ENCODE measurements at places on chromosomes 2 and 18.

DNA sequence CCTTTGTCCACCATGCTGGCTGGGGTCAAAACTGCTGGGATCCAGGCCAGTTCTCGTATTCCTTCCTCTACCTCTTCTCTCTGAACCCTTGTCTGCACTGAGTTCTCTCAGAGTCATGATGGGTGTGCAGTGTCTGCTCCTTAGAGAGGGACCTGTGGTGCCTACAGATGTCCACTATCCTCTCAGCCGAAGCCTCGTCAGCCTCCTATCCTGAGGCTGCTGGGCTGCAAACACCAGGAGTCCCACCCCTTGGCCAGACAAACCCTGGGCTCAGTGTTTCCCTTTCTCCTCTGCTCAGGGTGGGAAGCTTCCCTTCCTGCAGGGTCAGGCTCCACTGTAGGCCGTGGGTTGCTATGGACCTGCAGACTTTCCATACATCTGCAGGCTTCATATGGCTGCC is 2.3 kb downstream of the INPP5D start:
- DNase-seq = no peak

DNA sequence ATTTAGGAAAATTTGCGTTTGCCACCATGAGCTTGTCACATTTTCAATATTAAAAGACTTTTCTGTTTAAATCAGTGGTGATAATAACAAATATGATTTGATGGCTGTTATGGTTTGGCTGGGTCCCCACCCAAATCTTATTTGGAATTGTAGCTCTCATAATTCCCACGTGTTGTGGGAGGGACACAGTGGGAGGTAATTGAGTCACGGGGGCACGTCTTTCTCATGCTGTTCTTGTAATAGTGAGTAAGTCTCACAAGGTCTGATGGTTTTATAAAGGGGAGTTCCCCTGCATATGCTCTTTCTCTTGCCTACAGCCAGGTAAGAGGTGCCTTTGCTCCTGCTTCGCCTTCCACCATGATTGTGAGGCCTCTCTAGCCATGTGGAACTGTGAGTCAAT is 83.4 kb upstream of the RGPD4 start:
- no peak for DNase-seq

DNA sequence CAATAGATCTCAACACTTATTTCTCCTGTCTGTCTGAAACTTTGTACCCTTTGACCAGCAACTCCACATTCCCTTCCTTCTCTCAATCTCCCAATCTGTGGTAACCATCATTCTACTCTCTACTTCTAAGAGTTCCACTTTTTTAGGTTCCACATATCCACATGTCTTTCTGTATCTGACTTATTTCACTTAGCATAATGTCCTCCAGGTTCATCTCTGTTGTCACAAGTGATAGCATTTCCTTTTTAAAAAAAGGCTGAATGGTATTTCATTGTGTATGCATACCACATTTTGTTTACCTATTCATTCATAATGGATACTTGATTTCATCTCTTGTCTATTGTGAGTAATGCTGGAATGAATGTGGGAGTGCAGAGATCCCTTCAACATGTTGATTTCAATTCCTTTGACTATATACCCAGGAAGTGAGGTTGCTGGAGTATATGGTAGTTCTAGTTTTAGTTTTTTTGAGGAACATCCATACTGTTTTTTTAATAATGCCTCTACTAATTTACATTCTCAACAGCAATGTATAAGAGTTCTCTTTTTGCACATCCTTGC is 18.8 kb upstream of the MMADHC start:
- DNase-seq = no peak

DNA sequence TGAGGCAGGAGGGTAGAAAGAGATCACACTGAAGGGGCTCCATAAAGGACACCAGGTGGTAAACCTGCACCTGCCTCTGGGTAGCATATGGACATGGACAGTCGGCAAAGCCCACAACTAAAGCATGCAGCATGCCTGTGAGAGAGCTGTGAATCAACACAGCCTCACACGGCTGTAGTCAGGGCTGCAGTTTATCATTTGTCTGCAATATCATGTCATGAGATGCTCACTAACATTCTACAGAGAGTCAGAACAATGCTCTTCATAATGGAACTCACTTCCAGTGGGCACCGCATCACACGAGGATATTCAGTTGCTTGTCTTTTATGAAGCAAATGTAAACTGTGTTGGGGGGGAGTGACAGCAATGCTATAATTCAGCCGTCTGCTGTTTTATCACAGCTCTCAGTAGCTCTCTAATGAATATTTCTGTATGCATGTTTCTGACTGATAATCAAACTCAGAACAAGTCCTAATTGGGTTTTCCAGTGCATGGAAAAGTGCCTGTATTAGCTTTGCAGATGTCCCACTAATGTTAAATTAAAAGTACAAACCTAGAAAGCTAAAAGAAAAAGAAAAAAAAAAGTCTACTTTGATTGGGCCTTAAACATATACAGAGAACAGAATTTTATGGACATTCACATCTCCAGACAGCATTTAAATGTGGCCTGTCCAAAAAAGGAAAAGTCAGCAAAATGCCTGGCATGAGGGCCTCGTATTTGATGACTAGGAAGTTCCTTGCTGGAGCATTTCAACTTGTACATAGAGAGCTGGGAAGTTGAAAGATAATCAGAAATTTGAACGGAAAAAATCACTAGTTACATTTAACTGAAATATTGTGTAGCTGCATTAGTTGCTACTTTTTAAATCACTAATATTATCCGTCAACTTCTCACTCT is 406.1 kb upstream of the SOX11 start:
- DNase-seq = no peak

DNA sequence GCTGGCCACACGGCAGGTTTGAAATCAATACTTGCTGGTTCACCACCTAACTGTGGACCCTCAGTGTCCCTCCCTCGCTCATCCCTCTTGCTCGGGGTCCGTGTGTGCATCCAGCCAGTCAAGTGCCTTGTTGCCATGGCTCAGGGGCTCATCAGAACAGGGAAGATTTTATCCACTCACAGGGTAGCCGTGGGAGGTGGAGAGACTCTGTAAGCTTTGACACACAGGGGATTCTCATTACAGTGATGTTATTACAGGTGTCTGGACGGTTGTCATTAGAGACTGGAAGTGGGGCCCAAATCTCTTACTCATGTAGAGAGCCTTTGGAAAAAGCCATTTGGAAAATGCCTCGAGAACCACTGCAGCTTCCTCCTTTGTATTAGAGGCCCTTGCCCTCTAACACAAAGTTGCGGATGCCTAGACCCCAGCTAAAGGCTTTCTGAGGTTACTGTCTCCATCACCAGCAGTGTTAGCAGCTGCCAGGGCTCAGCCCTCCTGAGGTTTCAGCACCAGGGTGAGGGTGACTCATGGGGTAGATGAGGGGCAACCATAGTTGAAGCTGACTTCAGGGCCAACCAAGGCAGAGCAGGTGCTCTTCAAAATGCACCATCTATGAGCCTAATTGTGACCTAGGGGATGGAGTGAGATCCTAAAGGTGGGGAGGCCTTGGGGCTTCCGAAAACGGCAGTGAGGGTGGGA is 195.6 kb downstream of the CLIP4 start:
- DNase-seq = no peak

DNA sequence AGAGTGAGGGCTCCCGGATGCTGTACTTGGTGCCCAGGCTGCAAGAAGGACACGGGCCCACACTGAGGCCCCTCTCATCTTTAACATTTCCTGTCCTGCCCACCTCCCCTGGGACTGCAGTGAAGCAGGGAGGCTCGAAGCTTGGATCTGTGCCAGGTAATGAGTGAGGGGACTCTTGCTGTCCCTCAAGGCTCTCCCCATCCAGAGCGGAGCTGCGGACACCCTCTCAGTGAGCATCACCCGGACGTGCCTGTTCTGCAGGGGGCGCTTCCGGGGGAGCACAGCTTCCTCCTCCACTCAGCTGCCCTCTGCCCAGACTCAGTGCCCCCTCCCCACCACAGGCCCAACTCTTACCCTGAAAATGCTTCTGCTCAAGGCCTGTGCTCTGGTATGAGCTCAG is 150.0 kb upstream of the MYCN start:
- DNase-seq = no peak

GRCh38 chr2:233643128-233643527 is 6.9 kb downstream of the UGT1A10 start:
- no peak for DNase-seq

DNA sequence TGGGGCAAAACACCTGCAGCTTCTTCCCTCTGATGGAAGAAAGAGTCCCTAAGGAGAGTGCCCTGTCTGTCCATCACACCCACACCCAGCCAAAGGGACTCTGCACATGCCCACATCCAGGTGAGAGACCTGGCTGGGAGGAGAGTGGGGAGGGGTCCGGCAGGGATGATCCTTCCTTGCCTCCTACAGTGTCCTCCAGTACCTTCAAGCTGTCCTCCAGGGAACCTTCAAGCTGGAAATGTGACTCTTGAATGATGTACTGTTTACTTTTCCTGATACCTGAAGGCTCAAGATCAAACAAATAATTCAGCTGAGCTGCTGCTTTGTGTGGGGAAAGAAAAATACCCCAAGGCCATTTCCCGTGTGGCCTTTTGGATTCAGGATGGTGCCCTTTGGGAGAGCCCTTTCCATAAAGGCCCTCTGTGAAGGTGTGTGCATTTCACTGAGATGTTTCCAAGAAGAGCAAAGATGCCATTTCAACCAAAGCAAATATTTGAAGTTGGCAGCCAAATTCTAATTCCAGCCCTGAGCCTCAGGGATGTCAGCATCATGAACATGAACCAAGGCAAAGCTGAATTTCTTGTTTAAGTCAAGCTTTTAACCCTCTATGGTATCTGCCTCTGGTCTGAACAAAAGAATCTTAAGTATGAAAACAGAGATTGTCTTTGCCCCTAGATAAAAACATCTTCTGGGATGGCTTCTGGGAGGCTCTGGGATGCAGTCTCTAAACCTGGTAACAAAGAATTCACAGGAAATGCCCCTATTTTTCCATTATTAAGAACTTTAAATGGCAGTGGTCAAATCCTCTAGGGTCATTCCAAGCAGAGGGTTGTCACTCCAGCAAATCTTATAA is 11.1 kb downstream of the EVA1A start:
- DNase-seq = no peak

GRCh38 chr2:186135686-186136085 is 350.4 kb upstream of the ZC3H15 start:
- DNase-seq = no peak

- peak; percentile 87 for DNase-seq
These were observed at the start of gene RPRM for GRCh38 chr2:153478289-153479261. Gene RPRM, minus strand, starts transcription at chr2:153478762. Its CDS starts 197 bp downstream, at chr2:153478565.

- DNase-seq = no peak
These were observed 7.1 kb upstream of the GALNT3 start for GRCh38 chr2:165801176-165801575.

DNA sequence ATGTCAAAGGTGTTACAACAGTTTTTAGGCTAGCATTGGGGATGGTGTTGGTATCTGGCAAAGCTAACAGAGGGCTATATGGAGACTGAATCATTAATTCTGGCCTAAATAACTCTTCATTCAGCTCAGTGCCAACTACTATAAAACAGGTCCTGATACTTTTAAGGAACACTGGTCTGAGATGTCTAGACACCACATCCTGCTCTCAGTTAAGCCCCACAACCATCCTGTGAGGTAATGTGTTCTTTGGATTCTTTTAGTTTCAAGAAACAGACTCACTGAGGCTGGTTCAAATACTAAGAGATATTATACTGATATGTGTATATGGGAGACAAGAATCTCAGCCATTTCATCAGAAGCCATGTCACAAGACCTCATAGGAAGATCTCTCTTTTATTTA is 14.2 kb upstream of the HK2 start:
- DNase-seq = no peak

GRCh38 chr2:237448171-237448570 is 34.2 kb upstream of the COL6A3 start:
- no peak for DNase-seq

GRCh38 chr2:98601532-98602132 is 6.7 kb downstream of the COA5 start:
- DNase-seq = peak; percentile 9

DNA sequence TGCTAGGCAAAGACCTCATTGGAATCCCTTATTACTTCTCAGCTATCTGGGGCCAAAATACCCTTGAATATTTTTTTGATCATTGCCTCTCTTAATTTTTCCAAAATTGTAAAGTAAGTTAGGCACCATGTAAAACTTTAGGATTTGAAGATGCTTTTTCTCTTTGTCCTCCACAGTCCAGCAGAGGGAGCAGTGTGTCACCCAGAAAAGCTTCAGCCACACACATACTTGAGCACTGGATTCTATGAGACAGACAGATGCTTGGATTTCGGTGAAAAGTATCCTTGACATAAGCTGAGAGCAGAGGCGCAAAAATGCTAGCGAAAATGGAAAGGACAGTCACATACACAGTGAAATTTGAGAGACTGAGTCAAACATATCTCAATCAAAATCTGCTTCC is 74.7 kb upstream of the KCNJ3 start:
- DNase-seq = peak; percentile 9

GRCh38 chr2:59204040-59204439 is 962.9 kb upstream of the FANCL start:
- no peak for DNase-seq

GRCh38 chr2:3631161-3631850 is 26.7 kb upstream of the ALLC start:
- DNase-seq = no peak

- DNase-seq = no peak
These were observed 29.8 kb upstream of the TNS1 start for GRCh38 chr2:218032336-218033171.

DNA sequence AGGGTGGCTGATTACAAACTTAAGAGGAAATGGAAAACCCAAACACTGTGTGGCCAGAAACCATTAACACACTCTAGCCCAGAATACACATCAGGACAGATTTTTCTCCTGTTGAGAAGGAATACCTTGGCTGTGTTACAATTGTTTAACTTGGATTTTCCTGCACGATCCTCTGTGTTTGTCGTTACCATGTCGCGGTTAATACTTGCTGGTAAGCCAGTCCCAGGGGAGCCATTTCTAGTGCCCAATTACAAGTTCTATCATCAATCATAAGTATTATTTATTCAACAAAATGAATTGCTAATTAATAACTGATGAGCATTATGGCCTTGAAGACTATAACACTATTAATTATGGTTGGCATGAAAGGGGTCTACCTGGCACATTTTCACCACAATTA is 146.8 kb downstream of the LNPK start:
- DNase-seq = peak; percentile 17

DNA sequence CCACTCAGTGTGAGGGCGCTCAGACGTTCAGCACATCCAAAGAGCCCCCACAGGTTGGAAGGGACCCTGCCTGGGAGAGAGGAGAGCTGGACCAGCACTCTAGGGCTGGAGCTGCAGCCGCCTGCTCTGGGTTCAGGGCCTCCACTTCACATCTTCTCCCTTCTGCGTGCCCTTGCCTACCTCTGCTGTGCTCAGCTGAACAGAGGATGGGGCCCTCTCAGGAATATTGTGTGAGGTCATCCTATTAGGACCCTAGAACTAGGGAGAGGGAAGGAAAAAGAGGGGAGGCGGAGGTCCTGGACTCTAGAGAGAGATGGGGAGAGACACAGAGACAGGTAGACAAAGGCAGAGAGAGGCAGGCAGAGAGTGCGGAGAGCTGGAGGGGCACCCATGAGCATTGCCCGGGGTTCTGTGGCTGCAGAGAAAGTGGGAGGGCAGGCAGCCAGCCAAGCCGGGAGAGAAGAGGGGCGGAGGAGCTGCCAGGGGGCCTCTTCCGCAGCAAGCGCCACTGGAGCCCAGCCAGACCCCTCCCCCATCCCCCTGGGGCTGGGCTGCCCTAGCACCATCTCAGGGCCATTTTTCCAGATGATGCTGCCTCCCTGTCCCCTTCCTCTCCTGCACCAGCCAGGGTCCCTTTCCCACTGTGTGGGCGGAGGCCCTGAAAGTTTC is 8.3 kb upstream of the TNS1 start:
- peak; percentile 48 for DNase-seq

- no peak for DNase-seq
These were observed 6.5 kb downstream of the EHBP1 start for GRCh38 chr2:62711832-62712494.

All from NCI-H1105 (cell line).